ENCODE measurements at places on chromosomes 13 and 19.

GRCh38 chr19:41930322-41930722, 2.1 kb upstream of the ERFL start:
- no peak for DNase-seq

- no peak for DNase-seq
Observed at GRCh38 chr13:74205313-74205690, 71.1 kb upstream of the KLF12 start.

GRCh38 chr13:68535329-68535728, 1305.2 kb upstream of the PCDH9 start:
- DNase-seq: no peak

DNA sequence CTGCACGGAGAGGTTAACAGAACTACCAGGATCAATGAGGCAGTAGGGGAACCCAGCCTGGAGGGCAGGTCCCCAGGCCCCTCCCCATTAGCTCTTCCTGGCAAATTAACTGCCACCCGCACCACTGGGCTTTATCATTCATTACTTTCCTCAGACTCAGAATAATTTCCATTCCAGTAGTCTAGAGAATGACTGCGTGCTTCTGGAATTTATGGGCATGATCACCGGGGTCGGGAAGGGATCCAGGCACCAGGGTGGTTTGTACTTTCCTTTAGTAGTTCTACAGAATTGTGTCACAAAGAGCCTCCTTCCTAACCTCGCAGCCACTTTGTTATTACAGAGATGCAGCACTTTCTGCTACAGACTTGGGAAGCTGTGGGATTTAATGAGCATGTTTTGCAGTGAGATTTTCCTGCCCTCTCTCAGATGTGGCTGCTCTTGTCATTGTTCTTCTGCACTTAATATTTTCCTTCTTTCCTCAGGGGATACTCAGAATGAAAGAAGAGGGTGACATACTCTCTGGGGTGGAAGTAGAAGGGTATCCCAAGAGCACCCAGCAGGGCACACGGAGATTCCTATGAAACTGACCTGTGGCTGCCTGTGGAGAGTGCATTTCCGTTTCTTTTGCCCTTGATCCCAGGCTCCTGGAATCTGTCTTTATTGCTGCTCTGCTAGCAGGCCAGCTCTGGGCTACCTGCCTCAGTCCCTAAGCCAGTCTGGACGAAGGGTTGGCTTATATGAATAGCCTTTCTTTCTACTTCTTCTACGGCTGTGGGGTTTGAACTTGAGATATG, 285.0 kb upstream of the SLC10A2 start:
- DNase-seq: no peak

GRCh38 chr13:100182900-100183490, 94.1 kb downstream of the PCCA start:
- no peak for DNase-seq

- no peak for DNase-seq
Observed at GRCh38 chr19:46963093-46963734, 56.4 kb upstream of the NPAS1 start.
